ENCODE measurements at places on chromosomes 3 and 15.

- no peak for DNase-seq
These were observed 872 bp downstream of the DLEC1 start for GRCh38 chr3:38039899-38040261.

DNA sequence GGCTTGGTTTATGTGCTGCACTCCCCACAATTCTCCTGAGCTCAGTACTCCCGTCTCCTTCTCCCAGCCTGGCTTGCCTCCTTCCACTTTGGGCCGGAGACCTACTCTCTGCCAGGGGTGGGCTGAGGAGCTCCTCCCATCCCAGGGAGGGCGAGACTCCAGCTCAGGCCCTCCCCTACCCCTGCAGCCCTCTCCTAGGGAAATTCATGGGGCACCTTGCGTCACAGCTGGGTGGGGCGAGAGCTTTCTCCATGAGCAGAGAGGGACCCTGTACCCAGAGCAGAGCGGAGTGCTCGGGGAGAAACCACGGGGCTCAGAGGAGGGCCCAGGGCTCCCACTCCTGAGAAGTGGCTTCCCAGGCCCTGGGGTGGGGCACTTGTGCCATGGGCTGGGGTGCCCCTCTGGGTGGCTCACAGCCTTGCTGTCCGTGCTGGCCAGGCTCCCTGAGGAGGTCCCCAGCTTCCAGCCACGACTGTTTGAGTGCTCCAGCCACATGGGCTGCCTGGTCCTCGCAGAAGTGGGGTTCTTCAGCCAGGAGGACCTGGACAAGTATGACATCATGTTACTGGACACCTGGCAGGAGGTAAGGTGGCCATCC lies 13.3 kb downstream of the VILL start:
- DNase-seq, result no peak

GRCh38 chr3:46709721-46710120 lies 7.9 kb downstream of the PRSS50 start:
- no peak for DNase-seq

DNA sequence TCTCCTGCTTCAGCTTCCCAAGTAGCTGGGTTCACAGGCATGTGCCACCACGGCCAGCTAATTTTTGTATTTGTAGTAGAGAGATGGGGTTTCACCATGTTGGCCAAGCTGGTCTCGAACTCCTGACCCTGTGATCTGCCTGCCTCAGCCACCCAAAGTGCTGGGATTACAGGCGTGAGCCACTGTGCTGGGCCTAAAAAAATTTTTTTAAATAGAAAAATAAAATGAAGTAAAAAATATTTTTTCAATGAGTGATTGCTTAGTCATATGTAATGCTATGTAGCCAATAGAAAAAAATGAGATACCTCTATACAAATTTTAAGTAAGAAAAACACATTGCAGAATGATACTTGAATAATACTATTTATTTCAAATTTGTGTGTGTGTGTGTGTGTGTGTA lies 27.9 kb upstream of the SLC30A4 start:
- peak; percentile 44 for DNase-seq

DNA sequence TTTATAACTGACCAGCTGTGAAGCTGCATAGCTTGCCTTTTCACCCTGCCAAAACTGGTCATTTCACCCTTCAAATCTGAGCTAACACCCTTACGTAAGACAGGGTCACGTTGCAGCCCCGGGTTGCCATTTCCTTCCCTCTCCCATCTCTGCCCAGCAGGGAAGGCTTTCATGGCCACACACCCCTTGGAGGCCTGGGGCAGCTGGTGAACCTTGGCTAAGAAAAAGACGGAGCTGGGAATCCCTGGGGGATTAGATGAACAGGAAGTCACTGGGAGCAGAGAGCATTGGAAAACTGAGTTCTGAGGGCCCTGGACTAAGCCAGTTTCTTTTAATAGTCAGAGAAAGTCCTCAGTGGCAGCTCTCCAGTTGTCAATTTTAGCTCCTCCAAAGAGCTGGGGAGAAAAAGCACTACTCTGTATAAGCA lies 67.8 kb downstream of the TTC23 start:
- DNase-seq, result no peak

- DNase-seq, result no peak
These were observed 30.6 kb downstream of the CYP19A1 start for GRCh38 chr15:51307811-51308210.

GRCh38 chr3:59082106-59082505 lies 32.3 kb upstream of the CFAP20DC start:
- DNase-seq, result no peak

DNA sequence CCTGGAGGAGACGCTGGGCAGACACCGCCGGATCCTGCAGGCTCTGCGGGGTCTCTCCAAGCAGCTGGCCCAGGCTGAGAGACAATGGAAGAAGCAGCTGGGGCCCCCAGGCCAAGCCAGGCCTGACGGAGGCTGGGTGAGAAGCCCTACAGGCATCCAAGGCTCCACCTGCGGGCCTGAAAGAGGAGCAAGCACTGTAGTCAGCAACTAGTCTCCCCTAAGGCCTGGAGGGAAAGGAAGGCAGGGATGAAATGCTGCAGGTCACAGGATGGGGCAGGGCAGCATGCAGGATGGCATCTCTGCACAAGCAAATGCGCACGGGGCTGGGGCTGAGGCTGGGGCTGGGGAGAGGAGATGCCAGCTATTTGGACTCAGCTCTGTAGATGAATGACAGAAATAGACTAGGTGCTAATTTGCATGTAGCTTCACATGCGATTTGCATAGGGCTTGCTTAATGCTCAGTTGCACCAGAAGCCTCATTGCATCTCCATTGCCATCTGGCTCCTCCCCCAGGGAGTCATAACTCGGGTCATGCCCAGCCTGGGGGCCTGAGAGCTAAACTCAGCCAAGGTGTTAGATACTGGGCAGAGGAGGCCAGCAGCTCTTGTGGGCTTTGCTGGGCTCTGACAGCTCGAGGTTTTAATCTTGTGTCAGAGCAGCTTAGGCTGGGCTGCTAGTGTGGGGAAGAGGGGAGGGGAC lies 5.2 kb upstream of the CPLX3 start:
- DNase-seq, result no peak

DNA sequence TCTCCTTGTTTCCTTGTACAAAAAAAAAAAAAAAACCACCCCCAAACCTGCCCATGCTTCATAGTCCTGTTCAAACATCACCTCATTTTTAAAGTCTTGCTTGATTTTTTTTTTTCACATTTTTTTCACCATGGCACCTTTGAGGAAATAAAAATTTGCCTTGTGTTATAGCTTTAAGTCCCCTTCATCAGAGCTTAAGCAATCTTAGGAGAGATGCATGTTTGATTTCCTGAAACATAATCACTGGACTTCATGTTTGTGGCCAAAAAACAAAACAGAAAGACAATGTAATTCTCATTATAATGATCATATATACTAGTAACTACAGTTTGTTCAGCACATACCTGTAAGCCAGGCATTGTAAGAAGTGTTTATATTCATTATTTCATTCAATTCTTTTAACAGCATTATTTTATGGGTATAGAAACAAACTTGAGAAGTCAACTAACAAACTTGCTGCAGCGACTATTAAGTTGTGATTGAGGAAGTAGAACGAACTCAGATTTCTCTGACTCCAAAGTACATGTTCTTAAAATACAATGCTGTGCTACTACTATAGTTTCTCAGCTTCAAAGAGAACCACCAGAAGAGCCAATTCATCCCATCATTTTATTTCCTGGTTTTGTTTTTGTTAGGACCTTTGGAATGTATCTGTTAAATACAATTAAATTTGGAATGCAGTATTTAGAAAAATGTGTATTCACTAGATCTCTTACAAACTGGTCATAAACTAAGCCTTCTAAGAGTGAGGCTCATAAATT lies 203.8 kb downstream of the TCF12 start:
- no peak for DNase-seq

GRCh38 chr3:52779837-52780585 lies 2.6 kb downstream of the ITIH1 start:
- no peak for DNase-seq

DNA sequence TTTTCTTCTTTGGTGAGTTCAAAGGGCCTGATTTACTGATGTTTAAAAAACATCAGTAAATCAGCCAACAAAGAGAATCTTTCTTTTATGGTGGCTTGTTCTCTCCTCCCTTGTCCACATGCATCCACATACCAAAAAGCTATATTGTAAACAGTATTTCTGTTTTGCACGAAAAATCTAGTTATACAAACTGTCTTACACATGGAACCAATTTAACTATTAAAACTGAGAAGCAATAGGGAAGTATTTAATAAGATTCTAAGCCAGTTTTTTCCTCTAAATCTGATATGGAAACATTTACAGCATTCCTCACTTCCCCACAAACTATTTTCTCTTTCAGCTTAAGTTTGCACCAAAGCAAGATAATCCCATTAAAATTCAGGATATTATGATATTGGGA lies 110.8 kb upstream of the ICE2 start:
- no peak for DNase-seq

GRCh38 chr3:75332794-75333193 lies 331.3 kb upstream of the FRG2C start:
- DNase-seq, result peak; percentile 30

DNA sequence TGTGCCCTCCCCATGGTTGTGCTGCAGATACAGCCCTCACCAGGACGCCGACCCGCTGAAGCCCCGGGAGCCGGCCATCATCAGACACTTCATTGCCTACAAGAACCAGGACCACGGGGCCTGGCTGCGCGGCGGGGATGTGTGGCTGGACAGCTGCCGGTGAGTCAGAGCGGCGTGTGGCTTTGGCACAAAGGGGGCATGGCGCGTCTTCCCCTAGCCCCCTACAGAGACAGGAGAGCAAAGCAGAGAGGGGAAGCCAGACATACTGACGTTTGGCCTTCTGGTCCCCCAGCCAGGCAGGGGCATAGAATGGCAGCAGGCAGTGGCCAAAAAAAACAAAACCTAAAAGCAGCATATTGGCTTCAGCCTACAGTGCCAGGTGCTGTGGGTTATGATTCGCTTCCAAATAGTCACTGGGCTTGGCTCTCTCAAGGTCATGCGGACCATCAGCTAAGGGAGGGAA lies 64.0 kb downstream of the MESD start:
- no peak for DNase-seq

- DNase-seq, result no peak
These were observed 275.5 kb downstream of the VPS13C start for GRCh38 chr15:61784734-61785133.

DNA sequence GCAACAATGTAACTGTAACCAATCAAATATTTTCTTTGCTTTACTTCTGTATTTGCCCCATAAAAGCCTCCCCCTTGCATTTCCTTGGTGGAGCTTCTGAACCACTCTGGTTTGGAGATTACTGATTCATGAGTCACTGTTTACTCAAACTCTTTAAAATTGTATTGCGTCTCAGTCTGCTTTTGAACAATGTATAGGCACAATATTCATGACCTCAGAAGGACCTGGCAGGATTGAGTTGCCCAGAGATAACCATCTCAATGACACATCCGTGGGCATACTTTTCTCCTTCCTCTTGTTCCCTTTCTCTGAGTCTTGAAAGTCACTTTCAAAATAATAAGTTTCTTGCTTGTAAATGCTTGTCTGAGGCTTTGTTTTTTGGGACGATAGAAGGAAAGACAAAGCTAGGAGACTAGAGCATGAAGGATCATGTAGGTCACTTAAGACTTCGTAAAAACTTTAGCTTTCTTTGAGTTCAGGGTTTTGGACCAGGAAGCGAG lies 57.1 kb upstream of the POU1F1 start:
- DNase-seq, result peak; percentile 95

GRCh38 chr15:68366314-68366713 lies 65.6 kb downstream of the ITGA11 start:
- no peak for DNase-seq

DNA sequence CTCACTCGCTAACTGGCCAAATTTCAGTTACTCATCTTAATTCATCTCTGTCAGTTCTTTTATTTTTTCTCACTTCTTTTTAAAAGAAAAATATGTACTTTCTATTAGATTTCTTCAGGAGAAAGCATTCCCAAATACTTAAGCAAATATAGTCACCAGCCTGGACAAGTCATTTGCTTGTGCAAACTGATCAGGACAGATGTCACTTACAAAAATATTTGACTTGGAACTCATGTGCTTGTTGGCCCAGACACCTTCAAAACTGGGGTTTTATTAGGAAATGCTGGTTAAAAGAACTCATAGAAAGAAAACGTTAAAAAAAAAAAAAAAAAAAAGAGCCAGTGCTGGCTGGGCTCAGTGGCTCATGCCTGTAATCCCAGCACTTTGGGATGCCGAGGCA lies 31.3 kb upstream of the FOXP1 start:
- no peak for DNase-seq

GRCh38 chr15:70605606-70606410 lies 157.6 kb downstream of the UACA start:
- DNase-seq, result no peak

- no peak for DNase-seq
These were observed 6.2 kb downstream of the RAB8B start for GRCh38 chr15:63195569-63196015.

GRCh38 chr15:66287461-66288057 lies 5.8 kb upstream of the DIS3L start:
- DNase-seq, result no peak

- DNase-seq, result no peak
These were observed 353 bp downstream of the ATG3 start for GRCh38 chr3:112561484-112561733.
